Activated B cell treated with CpG ODN at 0.5 μM for 24 hours (primary cell): ENCODE measurements at places on chromosomes 5 and 9. TPM values are rescaled to one million over a fixed set of nuclear protein-coding genes. Genes with fewer than 3 reads are reported as not detected.

Gene OBP2B
- not detected in 2 replicates for total RNA-seq

DNA sequence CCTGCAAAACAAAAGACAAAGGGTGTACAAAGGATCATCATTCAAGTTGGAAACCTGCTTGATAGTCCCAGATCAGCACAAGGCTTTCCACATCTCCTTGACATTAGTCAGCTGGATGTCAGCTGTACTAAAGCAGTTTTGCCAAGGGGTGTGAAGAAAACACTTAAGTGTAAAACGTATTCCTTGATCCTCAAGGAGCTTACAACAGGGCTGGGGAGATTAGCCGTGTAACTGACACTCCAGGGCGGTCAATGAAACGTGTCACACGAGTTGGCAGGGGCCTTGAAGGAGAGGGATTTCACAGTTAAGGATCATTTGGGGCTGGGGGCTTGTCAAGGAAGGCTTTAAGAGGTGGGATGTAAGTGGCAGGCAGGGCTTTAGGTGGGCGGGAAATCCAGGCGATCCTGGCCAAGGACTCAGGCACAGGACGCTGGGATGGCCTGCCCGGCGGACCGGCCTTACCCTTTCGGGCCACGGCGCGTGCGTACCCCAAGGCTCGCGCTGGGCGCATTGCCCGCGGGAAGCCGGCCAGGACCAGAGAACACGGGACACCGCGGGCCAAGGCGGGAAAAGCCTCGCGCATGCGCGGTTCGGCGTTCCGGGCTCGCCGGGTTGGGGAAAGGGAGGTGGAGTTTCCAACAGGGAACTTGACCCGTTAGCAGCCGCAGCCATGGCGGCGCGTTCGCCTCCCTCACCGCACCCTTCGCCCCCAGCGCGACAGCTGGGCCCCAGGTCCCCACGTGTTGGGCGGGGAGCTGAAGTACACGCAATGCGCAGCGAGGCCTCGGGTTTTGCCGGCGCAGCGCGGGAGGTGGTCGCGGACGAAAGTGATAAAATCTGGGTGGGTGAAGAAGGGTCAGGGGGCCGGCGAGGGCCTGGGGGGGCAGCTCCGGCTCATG lies at the start of gene CNTLN:
TSS of gene CNTLN (plus strand) at position 645 of the 899 bp plus-strand sequence. CDS start at position 671, 26 bp downstream.
- no peaks in the 10 kb centered on the region for H3K36me3 ChIP-seq
- peaks cover 13% of the 10 kb centered on the region for H3K4me1 ChIP-seq
- peak; percentile 33 for DNase-seq
- peaks cover 12% of the 10 kb centered on the region for H3K27me3 ChIP-seq
- H3K27ac ChIP-seq = no peak within 1 kb of the TSS

- H3K36me3 ChIP-seq = peaks cover 39% of the 10 kb centered on the region
- peaks cover 51% of the 10 kb centered on the region for H3K4me1 ChIP-seq
- DNase-seq = no peak
Measured at GRCh38 chr5:131622633-131623032, 12.4 kb downstream of the RAPGEF6 start.

- H3K4me1 ChIP-seq = no peaks in the 10 kb centered on the region
- DNase-seq = no peak
Measured at GRCh38 chr9:135273008-135273407, 185.5 kb downstream of the OLFM1 start.

GRCh38 chr9:105242557-105242956 lies 1.9 kb upstream of the SLC44A1 start:
- DNase-seq = no peak
- H3K27ac ChIP-seq = no peak overlapping the region
- peak overlapping the region; percentile 32 for H3K4me3 ChIP-seq

- H3K27ac ChIP-seq = no peak overlapping the region
- peaks cover 7% of the 10 kb centered on the region for H3K4me1 ChIP-seq
- no peaks in the 10 kb centered on the region for H3K36me3 ChIP-seq
- no peak for DNase-seq
- H3K27me3 ChIP-seq = no peaks in the 10 kb centered on the region
Measured at GRCh38 chr9:20012232-20012631, 223.4 kb upstream of the SLC24A2 start.

Gene WNK2
- total RNA-seq = 0.24 TPM in 1 of 2 replicates, not detected in the other

GRCh38 chr5:32780508-32780919 lies 69.4 kb downstream of the NPR3 start:
- no peak overlapping the region for H3K4me3 ChIP-seq
- peaks cover 1% of the 10 kb centered on the region for H3K27me3 ChIP-seq
- no peaks in the 10 kb centered on the region for H3K4me1 ChIP-seq
- no peak overlapping the region for H3K27ac ChIP-seq

Gene ZNF300
- 9.4 and 10.9 TPM in 2 replicates for total RNA-seq

- no peaks in the 10 kb centered on the region for H3K36me3 ChIP-seq
- no peak overlapping the region for H3K27ac ChIP-seq
- no peak for DNase-seq
- no peaks in the 10 kb centered on the region for H3K27me3 ChIP-seq
- no peak overlapping the region for H3K4me3 ChIP-seq
- no peaks in the 10 kb centered on the region for H3K4me1 ChIP-seq
Measured at GRCh38 chr9:115799734-115800133, 353.9 kb upstream of the PAPPA start.

GRCh38 chr5:131528682-131529081 lies 106.3 kb downstream of the RAPGEF6 start:
- H3K4me3 ChIP-seq = no peak overlapping the region
- no peak overlapping the region for H3K27ac ChIP-seq
- H3K4me1 ChIP-seq = peaks cover 34% of the 10 kb centered on the region
- H3K36me3 ChIP-seq = peaks cover 13% of the 10 kb centered on the region
- H3K27me3 ChIP-seq = no peaks in the 10 kb centered on the region
- no peak for DNase-seq

Gene CDHR2
- 0.31 and 0.42 TPM in 2 replicates for total RNA-seq

Gene FRRS1L
- total RNA-seq = not detected in 2 replicates
